ENCODE measurements at places on chromosomes 2 and 18. TPM values are rescaled to one million over a fixed set of nuclear protein-coding genes. Genes with fewer than 3 reads are reported as not detected.

CRYBA2 gene
- not detected for polyA plus RNA-seq

IL1RN gene
- 3.2 TPM for polyA plus RNA-seq

FAM237A gene
- not detected for polyA plus RNA-seq

SLC19A3 gene
- 10.7 TPM for polyA plus RNA-seq

SERPINE2 gene
- 112 TPM for polyA plus RNA-seq

COLEC11 gene
- polyA plus RNA-seq, result 3.4 TPM

LDAH gene
- 36.8 TPM for polyA plus RNA-seq

ZNF2 gene
- 9.0 TPM for polyA plus RNA-seq

MXD1 gene
- 15.6 TPM for polyA plus RNA-seq

IL1F10 gene
- not detected for polyA plus RNA-seq

LIPG gene
- 63.6 TPM for polyA plus RNA-seq

SULT1C4 gene
- 51.7 TPM for polyA plus RNA-seq

MSTN gene
- polyA plus RNA-seq, result 2.9 TPM

C2orf66 gene
- polyA plus RNA-seq, result 0.98 TPM

MC5R gene
- polyA plus RNA-seq, result 0.22 TPM

BMP10 gene
- not detected for polyA plus RNA-seq

POTEJ gene
- not detected for polyA plus RNA-seq

TDRD15 gene
- not detected for polyA plus RNA-seq

MAP3K19 gene
- 0.73 TPM for polyA plus RNA-seq

GLI2 gene
- 10.8 TPM for polyA plus RNA-seq

NPAS2 gene
- 16.8 TPM for polyA plus RNA-seq

ZSWIM2 gene
- not detected for polyA plus RNA-seq

SRD5A2 gene
- polyA plus RNA-seq, result 0.13 TPM

SNTG2 gene
- polyA plus RNA-seq, result 3.2 TPM
